ENCODE measurements at places on chromosomes 16 and 17. TPM values are rescaled to one million over a fixed set of nuclear protein-coding genes. Genes with fewer than 3 reads are reported as not detected.

DNA sequence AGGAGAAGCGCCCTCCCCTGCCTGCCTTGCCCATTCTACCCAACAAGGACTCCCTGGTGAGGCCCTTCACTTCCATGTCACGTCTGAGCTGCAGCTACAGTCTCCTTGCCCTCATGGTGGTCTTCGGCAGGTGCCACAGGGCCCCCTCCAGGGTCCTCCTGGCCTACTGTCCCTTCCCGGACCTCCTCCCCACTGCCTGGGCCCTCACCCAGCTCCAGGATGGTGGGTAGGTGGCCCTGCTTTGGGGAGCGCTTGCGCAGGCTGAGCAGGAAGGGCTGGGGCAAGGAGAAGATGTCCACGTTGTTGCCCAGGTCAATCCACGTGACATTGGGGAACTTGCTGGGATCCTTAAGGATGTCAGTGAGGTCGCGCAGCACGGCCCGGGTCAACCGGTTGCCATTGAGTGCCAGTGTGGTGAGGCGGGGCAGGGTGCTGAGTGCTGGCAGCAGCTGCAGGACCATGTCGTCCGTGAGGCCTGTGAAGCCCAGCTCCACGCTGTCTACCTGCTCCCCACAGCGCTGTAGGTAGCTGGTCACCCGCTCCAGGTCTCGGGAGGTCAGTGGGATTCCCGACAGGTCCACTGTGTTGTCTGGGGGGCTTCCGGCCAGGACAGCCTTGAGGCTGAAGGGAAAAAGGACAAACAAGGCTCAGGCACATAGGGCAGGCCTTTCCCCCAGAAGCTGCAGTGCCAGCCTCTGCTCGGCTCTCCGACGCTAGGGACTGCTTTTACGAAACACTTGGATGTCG lies 28.3 kb downstream of the TRPV2 start:
- peak; percentile 46 for DNase-seq

- no peak for DNase-seq
These were observed 17.6 kb downstream of the ACE start for GRCh38 chr17:63494300-63494928.

- DNase-seq, result no peak
These were observed 439.0 kb upstream of the ASIC2 start for GRCh38 chr17:33732116-33732515.

GRCh38 chr16:9192746-9193145 lies 101.3 kb downstream of the HAPSTR1 start:
- DNase-seq, result peak; percentile 55

GRCh38 chr17:80980397-80981061 lies 11.1 kb upstream of the CHMP6 start:
- no peak for DNase-seq

- DNase-seq, result no peak
These were observed 11.9 kb upstream of the HOXB2 start for GRCh38 chr17:48556576-48557401.

- DNase-seq, result no peak
These were observed 56.7 kb upstream of the NOG start for GRCh38 chr17:56536766-56537165.

DNA sequence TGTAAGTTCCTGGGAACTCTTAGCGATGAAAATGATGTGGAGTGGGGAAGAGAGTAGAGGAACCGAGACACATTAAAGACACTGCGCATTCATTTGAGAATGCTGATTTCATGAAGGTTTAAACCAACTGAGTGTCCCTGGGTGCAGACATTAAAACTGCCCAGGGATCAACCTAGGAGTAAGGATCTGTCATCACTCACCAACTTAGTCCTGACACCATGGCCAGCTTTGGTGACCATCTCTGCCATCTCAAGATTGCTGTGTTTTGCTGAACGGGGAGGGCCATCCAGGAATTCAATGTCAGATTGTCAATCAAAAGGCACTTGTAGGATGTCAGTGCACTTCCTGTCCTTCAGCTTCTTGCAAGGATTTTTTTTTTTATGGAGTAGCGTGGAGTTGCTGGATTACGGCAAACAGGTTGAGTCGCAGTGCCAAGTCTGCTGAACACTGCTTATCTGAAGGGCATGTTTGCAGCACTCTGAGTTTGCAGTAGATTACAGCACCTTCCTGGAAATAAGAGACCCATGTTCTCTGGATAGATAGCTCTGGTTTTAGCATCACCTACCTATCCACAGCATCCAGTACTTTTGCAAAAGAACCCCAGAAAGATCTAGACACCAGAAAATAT lies 258.1 kb upstream of the IRX3 start:
- no peak for DNase-seq

- peak; percentile 39 for DNase-seq
These were observed 153.8 kb downstream of the SNX11 start for GRCh38 chr17:48261297-48261880.

GRCh38 chr16:29813644-29814562 lies 1.9 kb downstream of the PRRT2 start:
- DNase-seq, result no peak

Gene C17orf100
- total RNA-seq, result 0.71 TPM

Gene ACSM2A
- total RNA-seq, result not detected

Gene TM4SF5
- not detected for total RNA-seq

Gene KRT25
- not detected for total RNA-seq

Gene CLEC10A
- total RNA-seq, result not detected

Gene SCPEP1
- 28.3 TPM for total RNA-seq

Gene MYO15A
- total RNA-seq, result 0.15 TPM

Gene CD300H
- not detected for total RNA-seq

Measured in Daoy (cell line).